ENCODE measurements at places on chromosomes 4 and X.

- no peak for DNase-seq
These were observed at the start of gene TLR6 for GRCh38 chr4:38856524-38857337. TSS of gene TLR6 (minus strand) at chr4:38856817. CDS start at chr4:38829473, 27,344 bp downstream.

DNA sequence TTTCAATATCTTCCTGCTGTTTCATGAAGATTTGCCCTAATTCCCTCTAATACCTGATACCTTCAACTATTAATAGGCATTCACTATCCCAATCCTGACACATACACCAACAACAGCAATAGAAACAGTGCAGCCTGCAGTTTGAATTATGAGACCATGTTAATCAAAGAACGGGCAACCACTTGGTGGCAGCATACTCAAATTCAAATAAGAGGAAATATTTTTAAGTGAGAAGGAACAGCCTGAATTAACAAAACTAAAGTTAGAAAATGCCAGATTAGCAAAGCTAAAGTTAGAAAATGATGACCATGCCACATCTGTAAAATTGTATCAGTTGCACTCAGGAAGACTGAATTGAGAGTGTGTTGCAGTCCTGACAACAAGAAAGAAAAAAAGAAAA, 204.9 kb downstream of the SMARCA1 start:
- DNase-seq: peak; percentile 19

DNA sequence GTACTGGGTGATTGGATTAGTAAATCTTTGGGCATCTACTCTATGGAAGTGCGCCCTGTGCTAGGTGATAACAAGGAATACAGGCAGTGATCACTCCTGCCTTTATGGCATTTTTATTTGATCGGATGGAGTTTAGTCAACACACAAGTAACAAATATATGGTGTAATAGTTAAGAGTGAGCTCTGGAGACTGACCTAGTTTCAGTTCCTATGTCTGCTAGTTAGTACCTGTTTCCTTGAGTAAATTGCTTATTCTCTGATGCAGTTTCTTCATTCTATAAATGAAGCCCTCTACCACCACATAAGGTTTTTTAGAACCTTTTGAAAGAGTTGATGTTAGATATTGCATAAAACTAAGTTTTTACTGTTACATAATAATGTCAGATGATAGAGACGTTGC, 134.6 kb downstream of the KDM6A start:
- no peak for DNase-seq

DNA sequence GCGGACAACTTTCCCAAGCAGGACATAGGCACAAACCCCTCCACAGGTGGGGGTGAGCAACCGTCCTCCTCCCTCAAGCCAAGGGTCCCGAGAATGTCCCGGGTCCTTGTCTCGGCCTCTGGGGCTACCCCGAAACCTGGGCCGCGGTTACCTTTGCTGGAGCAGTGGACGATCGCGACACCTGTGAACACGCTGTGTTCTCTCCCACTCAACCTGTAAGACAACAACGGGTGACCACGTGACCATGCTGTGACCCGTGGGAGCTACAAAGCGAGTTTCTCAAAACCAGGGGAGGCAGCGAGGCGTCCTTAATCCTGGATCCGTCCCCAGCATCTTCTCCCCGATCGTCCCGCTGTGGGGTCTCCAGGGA, 17.9 kb downstream of the ASMTL start:
- no peak for DNase-seq
